MV-4-11 (cell line): ENCODE measurements at places on chromosomes 7 and 10.

- DNase-seq, result peak; percentile 20
Measured at GRCh38 chr7:152967958-152968357, 208.4 kb downstream of the ACTR3B start.

DNA sequence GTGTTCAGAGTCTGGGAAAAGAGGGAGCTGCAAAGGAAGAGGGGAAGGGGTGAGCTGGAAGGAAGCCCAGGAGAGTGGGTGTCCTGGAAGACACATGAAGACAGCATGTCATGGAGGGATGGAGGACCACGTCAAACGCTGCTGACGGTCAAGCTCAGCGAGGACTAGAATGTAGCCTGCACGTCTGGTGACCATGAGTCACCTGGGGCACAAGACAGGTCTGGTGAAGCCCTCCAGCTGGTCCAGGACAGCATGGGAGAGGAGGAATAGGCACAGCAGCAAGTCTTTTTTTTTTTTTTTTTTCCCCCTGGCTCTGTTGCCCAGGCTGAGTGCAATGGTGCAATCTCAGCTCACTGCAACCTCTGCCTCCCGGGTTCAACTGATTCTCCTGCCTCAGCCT, 19.6 kb upstream of the AMZ1 start:
- no peak for DNase-seq

GRCh38 chr10:80196270-80196949, 8.9 kb downstream of the ANXA11 start:
- no peak for DNase-seq

DNA sequence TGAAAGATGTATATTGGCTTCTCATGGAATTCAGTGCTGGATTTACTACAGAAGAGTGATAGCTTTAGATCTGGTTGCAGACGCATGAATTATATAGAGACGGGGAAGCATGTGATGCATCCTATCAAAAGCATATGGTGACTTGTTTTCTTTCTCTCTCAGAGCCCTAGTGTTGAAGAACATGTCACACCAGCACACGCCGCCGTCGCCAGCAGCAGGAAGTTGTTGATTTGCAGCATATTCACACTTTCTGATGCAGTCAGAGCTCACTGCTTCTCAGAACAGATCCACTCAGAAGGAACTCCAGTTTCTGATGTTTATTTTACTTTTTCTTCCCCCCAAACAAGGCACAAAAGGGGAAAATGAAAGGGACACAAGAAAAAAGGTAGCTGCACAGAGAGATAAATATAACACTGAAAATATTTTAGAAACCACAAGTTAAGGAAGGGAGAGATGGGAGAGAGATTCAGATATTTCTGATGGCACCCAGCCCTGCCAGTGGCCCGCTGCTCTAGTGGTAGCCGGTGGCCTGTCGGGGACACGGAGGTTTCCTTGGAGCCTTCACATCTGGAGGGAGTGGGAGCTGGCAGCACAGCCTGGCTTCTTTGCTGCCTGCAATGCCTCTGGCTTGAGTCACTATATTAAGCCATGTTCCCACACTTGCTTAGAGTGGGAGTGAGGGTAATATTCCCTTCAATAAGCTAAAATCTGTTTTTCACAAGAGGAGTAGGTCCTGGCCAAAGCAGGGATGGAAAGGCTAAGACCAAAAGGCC, 123.2 kb downstream of the NRP1 start:
- DNase-seq, result peak; percentile 13
